Pancreas (tissue), 10 donors: ENCODE measurements at places on chromosomes 7 and 10. TPM values are rescaled to one million over a fixed set of nuclear protein-coding genes. Genes with fewer than 3 reads are reported as not detected.

The FANK1 gene
- total RNA-seq, result 4.3 TPM

The SFTPA1 gene
- 0.28 TPM for total RNA-seq

The C10orf105 gene
- total RNA-seq, result not detected

The ZNF679 gene
- total RNA-seq, result not detected

GRCh38 chr10:104591441-104591840 lies 49.6 kb upstream of the SORCS3 start:
- no peak for DNase-seq

DNA sequence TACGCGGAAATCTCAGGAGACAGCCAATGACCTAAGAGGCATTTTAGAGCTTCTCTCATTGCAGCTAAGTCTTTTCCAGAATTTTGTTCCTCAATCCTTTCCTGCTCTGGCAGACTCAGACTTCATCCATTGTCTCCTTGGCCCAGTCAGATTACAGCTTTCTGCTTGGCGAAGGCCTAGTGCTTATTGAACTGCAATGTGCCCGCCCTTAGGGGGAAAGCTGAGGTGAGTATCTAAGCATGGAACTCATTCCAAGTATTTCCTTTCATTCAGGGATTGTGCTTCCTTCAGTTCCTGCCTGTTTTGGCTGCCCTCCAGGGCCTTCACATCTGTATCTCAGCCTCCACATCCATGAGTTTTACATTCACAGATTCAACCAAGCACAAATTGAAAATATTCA lies 37.5 kb downstream of the PRLHR start:
- DNase-seq, result no peak

GRCh38 chr7:133359449-133359848 lies 106.6 kb downstream of the EXOC4 start:
- no peak for DNase-seq

DNA sequence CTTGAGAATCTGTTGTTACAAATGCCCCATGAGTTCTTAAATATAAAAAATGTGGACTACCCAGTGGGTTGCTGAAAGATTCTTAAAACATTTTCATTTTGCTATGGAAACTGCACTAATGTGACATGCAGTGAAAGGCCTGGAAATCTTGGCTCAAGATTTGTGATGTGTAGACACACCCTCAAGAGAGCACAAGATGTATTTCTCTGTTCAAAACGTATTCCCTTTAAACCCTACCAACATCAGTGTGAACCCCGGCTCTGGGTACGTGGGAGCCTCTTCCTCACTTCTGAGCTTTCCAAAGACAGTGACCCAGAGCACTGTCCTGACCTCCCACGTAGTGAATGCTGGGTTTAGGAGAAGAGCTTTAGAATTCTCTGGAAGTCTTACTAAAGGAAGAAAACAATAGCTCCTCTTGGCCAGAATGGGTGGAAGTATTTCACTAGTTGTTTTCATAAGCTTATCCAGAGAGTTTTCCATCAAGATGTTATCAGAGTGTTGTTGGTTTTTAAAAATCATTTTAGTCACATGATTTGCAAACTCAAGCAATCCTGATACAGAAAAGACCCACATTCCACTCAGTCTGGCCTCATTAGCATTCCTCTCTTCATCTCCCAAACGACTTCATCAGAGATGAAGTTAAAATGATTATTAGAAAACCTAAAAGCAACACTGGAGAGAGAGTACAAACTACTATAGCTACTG lies 81.5 kb upstream of the AFAP1L2 start:
- no peak for DNase-seq

- no peak for DNase-seq
Measured at GRCh38 chr10:112168733-112169132, 14.8 kb downstream of the GPAM start.

- DNase-seq, result no peak
Measured at GRCh38 chr7:47441796-47442604, 139.9 kb downstream of the TNS3 start.

DNA sequence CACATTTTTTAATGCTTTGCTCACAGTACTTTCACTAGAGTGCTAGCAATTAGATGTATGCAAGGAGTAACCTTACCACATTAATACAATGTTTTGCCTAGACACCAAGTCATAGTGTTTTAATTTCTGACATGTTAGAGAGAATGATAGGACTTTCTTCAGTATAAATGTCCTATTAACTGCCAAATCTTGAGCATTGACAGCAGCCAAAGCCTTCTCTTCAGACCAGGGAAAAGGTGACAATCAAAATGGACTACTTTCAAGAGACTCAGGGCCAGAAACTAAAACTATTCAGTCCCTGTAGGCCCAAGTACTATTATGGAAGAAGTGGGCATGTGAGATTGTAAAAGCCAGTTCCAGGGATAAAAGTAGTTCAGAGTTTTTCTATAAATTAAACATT lies 201.4 kb upstream of the PCDH15 start:
- no peak for DNase-seq

DNA sequence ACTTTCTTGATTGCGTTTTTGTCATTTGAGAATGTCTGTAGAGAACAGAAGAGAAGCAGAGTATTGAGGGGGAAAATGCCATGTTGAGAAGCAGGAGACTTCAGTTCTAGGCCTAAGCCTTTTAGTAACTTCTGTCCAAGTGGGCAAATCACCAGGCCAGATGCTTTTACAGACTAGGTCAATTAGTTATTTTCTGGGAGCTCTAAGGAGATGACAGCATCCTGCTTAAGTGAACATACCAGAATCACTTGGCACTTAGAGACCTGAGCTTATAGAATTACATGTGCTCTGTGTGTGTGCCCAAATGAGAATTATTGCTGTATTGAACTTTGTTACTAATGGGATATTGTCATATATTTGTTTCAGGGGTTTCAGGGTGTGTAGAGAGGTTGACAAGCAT lies 24.0 kb downstream of the AGK start:
- DNase-seq, result no peak

- no peak for DNase-seq
Measured at GRCh38 chr7:50369143-50370026, 64.9 kb downstream of the IKZF1 start.
